ENCODE measurements at places on chromosomes 13 and 19.

- DNase-seq: no peak
These were observed 246.4 kb downstream of the SPRY2 start for GRCh38 chr13:80094526-80094925.

- no peak for DNase-seq
These were observed 648.8 kb upstream of the SPRY2 start for GRCh38 chr13:80989747-80990146.

GRCh38 chr19:52007451-52007805, 583 bp downstream of the ZNF615 start:
- no peak for DNase-seq

GRCh38 chr13:113585896-113586295, 1.3 kb downstream of the TFDP1 start:
- no peak for DNase-seq

- DNase-seq: no peak
These were observed 38.1 kb downstream of the UCHL3 start for GRCh38 chr13:75587679-75588078.

DNA sequence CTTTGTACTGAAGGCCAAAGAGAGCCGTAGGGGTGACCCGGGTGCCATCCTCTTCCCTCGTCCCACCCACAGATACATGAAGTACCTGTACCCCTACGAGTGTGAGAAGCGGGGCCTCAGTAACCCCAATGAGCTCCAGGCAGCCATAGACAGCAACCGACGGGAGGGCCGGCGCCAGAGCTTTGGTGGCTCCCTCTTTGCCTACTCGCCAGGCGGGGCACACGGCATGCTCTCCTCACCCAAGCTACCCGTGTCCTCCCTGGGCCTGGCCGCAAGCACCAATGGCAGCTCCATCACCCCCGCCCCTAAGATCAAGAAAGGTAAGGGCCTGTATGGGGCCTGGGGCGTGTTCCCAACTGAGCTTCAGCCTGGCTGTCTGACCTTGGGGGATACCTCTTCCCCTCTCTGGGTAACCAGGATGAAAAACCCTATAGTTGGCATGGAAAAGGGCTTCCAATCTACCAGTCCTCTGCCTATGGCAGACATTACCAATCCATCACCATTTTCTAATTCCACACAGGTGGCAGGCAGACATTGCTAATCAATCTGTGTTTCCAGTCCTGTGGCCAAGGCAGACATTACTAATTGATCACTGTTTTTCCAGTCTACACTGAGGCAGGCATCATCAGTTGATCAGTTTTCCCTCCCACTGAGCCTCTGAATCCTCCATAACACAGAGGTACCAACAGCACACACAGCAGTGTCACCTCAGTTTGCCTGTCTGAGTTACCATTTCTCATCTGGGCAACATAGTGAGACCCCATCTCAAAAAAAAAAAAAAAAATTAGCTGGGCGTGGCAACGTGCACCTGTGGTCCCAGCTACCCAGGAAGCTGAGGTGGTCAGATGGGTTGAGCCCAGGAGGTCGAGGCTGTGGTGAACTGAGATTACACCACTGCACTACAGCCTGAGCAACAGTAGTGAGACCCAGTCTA, 19.1 kb upstream of the WDR18 start:
- no peak for DNase-seq

DNA sequence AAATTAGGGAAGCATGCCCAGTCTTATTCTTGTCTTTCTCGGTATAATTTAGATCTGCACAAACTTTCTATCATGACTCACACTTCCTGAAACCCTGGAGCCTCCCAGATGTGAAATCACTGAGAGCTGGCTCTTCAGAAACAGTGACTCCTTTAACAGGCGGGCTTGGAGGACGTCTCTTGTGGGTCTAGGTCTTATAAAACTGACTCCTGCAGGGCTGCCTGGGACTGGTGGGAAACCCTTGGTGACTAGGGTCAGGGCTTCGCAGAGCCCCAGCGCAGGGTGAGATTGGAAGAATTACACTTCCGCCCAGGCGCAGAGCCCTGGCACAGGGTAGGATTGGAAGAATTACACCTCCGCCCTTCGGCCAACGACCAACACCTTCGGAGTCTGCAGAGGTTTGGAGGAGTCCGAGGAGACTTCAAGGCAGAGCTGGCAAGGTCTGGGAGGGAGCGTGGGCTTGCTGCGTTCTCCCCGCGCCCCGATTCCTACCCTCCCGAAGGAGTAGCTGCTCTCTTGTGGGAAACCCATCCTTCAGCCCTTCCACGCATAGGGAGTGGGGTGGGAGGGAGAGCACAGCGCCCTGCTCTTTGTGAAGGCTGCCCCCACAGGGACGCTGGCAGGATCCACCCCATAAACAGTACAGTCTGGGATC, 43.4 kb upstream of the MAP3K10 start:
- DNase-seq: no peak

GRCh38 chr19:10736916-10737551, 19.2 kb downstream of the DNM2 start:
- DNase-seq: no peak

GRCh38 chr13:30044932-30045331, 194.5 kb upstream of the UBL3 start:
- no peak for DNase-seq

DNA sequence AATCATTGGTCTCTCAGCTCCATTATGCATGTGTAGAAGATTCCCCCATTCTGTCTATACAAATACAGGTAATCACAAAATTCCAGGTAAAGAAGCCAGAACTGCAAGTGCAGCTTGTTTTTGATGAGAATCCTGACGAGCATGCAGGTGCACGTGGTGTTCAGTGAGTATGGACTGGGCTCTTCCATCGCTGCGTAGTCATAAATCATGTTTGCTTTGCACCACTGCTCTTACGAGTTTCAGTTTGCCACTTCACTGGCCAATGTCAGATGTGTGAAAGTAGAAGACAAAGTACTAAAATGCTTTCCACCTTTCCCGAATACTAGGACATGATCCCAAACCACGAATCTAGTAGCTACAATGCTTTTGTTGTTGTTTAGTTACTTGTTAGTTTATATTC, 390.7 kb downstream of the LIG4 start:
- DNase-seq: no peak

DNA sequence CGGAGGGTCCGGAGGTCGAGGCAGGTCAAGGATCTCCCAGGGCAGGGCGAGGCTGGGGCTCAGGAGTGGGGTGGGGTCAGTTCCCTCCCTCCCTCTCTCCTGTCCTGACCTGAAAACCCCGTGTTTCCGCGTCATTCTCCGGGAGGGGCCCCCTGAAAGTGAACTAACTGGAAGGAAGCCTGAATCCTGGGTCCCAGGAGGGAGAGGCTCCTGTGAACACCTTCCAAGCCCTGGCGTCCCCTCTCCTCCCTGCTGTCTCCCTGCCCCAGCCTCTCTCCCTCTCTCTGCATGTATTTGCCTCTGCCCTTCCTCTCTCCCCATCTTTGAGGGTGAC, 741 bp upstream of the CADM4 start:
- no peak for DNase-seq

DNA sequence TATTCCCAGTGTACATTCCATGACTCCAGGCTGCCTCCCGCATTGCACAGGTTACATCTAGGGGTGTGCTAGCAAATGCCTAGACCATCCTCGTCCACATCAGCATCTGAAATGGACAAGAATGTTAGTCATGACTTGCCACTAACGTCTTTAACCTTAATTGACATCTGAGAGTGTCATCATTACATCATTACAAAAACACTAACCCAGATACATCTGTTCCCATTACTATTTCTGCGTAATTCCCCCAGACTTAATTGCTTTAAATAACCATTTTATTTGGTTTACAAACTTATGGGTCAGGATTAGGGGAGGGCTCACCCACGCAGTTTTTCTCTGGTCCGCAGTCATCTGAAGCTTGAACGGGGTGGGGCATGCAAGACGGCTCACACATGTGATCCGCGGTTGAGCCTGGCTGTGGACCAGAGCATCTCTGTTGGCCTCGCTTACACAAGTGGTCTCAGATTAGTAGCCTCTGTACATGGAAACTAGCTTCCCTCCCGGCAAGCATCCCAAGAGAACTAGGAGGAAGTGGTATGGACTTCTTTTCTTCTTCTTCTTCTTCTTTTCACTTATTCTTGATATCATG, 15.9 kb downstream of the KL start:
- DNase-seq: no peak

- no peak for DNase-seq
These were observed 656.1 kb downstream of the DACH1 start for GRCh38 chr13:71210861-71211260.

- DNase-seq: no peak
These were observed 22.5 kb upstream of the NFIC start for GRCh38 chr19:3343619-3344502.

GRCh38 chr13:48496271-48497161, 36.4 kb downstream of the RCBTB2 start:
- DNase-seq: no peak

- no peak for DNase-seq
These were observed 120.0 kb downstream of the CYSLTR2 start for GRCh38 chr13:48773531-48774275.

- no peak for DNase-seq
These were observed 5.4 kb upstream of the CDC37 start for GRCh38 chr19:10408511-10409283.

DNA sequence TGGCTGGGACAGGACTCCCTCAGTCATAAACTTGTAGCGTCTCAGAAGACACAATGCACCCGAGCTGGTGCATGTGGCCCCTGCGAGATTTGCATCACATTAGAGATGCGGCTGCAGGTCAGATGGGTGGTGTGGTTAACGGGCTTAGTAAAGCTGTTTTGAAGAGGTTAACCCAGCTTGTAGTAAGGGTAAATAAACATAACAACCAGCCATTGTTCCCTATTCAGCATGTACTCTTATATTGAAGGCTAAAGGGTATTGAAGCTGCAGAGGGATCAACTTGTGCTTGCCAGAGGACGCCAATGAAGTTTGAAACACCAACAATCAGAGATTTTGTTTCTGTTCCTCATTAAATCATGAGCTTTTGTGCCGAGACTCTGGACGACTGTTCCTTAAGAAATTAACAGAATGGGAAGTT, 79.4 kb downstream of the ZIC5 start:
- DNase-seq: no peak

- DNase-seq: no peak
These were observed 858 bp upstream of the USP12 start for GRCh38 chr13:27172495-27172842.

DNA sequence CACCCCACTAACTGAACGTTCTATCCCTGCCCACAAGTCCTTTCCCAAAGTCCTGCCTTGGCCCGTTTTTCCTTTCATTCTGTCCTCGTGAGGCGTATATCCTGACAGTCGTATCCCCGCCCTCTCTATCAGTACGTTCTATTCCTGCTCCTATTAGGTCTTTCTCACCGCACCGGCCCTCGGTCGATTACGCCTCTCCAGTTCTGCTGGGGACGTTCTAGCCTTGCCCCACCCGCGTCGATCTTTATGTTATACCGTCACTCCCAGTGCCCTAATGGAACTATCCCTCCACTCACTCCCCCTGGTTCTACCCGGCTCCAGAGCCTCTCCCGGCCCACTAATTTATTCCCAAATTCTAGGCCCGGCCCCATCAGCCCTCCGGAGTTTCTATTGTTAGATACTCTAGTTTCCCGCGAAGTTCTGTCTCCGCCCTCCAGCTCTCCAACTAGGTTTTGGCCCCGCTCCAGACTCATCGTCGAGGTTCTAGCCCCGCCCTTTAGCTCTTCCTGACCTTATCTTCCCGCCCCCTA, 2.0 kb downstream of the PLAUR start:
- no peak for DNase-seq

GRCh38 chr13:87954091-87954490, 282.9 kb downstream of the SLITRK5 start:
- DNase-seq: no peak

GRCh38 chr13:103931885-103932284, 865.7 kb upstream of the SLC10A2 start:
- DNase-seq: no peak
